ENCODE measurements at places on chromosomes 12 and 14.

- DNase-seq: no peak
These were observed at the start of gene GPR65 for GRCh38 chr14:88005050-88005481. TSS of gene GPR65 (plus strand) at chr14:88005135. CDS start at chr14:88010848, 5,713 bp downstream.

- DNase-seq: peak; percentile 70
These were observed 66.7 kb downstream of the IRF2BPL start for GRCh38 chr14:76961631-76962302.

DNA sequence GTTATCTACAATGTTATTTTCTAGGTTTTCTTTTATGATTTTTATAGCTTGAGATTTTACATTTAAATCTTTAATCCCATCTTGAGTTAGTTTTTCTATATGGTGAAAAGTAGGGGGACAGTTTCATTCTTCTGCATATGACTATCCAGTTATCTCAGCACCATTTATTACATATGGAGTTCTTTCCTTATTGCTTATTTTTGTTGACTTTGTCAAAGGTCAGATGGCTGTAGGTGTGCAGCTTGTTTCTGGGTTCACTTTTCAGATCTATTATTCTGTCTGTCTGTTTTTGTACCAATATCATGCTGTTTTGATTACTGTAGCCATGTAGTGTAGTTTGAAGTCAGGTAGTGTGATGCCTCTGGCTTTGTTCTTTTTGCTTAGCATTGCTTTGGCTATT lies 477.3 kb downstream of the TMEM117 start:
- DNase-seq: no peak

GRCh38 chr14:94375552-94376107 lies 12.8 kb downstream of the SERPINA1 start:
- DNase-seq: no peak

DNA sequence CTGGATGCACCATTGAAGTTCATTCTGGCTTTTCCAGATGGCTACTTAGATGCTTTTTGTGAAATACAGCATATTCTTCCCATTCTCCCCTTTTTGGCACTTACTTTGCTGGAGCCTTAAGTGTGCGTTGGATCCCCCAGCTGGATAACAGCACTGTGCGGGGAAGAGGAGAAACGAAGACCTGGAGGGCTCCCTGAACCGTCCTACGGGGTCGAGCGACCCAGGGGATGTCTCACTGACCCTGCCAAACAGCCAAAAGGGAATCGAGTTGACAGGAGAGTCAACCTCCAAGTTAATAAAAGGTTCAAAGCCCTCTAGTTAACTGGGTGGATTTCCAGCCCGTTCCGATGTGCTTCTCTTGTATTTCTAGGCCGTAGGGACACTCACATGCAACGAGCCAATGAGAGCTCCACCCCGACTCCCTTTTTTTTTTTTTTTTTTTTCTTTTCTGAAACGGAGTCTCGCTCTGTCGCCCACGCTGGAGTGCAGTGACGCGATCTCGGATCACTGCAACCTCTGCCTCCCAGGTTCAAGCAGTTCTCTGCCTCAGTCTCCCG lies 1.0 kb upstream of the CAMKK2 start:
- DNase-seq: no peak

DNA sequence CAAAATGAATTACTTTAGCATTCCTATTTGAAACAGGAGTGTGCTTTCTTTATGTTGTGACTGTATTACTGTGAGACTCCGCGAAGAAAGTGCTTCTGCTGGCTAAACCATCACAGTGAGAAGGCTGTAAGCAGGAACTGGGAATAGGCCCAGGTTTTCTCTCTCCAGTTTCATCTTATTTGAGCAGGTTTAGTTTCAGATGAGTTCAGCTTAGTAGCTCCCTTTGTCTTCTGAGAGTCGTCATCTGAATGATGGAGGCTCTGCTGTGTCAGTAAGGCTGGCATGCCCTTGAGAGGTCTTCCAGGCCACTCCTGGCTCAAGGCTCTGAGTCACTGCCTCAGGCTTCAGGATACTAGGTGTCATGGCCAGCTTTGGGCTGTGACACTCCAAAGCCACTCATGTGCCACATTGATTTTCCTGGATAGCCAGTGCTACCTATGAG lies 205.6 kb upstream of the RGS6 start:
- DNase-seq: no peak

- DNase-seq: no peak
These were observed 52.4 kb upstream of the EIF5 start for GRCh38 chr14:103281496-103282231.

DNA sequence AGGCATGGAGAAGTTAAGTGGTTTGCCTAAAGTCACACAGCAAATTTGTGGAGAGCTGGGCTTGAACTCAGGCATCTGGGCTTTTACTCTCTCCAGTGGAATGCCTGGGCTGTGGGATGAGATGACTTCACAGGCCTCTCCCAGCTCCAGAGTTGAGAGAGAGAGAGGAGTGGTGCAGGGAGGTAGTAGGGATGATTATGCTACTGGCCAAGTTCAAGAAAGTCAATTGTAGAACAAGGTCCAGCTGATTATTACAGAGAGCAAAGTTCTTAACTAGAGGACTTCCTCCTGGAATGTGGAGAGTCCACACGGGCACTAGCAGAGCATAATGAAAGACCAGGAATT lies 769 bp upstream of the EMP1 start:
- no peak for DNase-seq

DNA sequence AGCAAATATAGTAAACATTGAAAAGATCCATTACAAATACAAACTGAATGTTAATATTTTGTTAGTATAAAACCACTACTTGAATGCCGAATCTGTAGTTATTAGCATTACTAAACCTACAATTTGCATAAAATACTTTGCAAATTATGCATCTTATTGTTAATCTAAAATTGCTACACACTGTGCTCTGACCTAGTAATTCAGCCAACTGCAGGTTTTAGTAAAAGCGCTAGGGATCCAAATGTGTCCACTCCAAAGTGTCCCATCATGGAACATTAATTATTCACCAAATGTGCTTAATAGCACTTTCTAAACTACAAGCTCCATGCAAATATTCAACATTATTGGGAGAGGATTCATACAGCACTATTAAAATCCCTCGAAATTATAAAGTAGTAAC lies 14.3 kb downstream of the HECTD4 start:
- DNase-seq: no peak

DNA sequence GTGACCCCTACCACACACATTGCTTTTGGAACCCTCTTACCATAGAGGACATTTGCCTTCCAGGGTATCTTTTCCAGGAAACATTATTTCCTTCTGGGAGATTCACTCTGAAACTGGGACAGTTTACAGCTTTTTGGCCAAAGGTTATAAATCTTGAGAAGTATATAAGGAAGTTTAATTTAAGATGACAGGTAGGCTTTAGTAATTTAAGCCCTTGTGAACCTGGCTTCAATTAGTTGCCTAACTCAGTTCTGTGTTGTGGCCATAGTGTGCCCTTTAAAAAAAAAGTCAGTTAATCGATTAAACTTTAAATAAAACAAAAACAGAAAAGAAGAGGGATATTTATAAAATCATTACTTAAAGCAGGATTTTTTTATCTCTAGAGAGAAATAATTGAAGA lies 142.9 kb downstream of the NAV3 start:
- no peak for DNase-seq

- DNase-seq: no peak
These were observed 214.7 kb upstream of the GARIN2 start for GRCh38 chr14:66974397-66975025.

DNA sequence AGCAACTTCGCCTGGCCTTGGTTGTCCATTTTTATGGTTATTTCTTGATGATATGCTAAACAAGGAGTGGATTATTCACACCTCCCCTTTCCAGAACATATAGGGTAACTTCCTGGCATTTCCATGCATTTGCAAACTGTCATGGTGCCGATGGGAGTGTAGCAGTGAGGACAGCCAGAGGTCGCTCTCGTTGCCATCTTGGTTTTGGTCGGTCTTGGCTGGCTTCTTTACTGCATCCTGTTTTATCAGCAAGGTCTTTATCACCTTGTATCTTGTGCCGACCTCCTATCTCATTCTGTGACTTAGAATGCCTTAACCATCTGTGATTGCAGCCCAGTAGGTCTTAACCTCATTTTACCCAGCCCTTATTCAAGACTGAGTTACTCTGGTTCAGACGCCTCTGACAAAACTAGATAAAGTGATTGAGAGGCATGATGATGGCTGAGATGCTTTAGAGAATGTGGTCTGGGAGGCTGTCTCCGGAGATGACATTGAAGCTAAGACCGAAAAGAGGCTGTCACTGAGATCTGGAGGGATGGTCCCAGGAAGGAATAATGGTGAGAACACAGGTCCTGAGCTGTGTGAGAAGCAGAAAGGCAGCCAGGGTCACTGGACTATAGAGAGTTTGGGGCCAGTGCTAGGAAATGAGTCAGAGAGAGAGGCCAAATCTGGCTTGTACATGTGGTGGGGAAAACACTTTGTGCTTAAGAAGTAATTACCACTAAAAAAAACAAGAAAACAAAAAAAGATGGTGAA lies 2.9 kb downstream of the GLT1D1 start:
- no peak for DNase-seq

- DNase-seq: no peak
These were observed 388.9 kb downstream of the SOX5 start for GRCh38 chr12:23560611-23561010.

DNA sequence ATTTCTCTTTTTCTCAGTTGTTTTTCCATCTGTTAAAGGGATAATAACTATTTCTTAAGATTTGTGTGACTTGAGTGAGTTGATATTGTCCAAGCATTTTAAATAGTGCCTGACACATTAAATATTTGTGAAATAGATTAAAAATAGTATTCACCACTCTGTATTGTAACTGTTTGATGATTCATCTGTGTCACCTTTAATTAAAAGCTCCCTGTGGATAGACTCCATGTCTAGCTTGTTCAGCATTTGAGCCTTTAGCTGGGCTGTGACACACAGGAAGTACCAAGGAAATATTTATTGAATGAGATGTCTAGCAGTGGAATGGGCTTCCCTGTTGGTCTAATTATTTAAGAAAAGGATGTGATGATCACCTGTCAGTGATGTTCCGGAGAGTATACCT lies 1.8 kb upstream of the GLIPR1L2 start:
- DNase-seq: peak; percentile 6

DNA sequence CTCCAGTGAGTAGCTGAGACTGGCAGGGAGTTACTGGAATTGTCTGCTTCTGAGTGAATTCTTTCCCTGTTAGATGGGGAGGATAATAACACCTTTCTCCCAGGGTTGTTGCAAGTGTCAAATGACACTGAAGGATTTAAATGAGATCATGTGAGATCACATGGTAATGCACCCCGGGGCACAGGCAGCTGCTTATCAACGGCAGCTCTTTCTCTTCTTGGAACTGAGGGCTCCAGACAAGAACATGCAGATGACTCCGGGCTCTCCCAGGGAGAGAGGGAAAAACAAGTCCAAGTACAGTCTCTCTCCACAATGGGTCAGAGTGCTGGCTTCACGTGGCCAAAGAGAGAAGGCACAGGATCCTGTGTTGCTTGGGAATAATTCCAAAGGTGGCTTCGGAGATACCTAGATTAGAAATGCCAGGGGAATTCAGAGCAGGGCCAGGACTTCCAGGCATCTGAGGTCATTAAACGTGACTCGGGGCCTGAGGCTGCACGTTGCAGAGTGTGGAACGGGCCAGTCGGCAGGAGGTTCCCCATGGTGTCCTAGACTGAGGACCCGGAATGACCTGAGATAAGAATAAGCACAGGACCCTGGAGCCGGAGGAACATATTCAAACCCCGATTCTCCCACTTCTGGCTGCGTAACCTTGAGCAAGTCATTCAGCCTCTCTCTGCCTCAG lies 109.2 kb downstream of the PRMT8 start:
- no peak for DNase-seq

- no peak for DNase-seq
These were observed 40.5 kb downstream of the RESF1 start for GRCh38 chr12:31999692-32000091.

DNA sequence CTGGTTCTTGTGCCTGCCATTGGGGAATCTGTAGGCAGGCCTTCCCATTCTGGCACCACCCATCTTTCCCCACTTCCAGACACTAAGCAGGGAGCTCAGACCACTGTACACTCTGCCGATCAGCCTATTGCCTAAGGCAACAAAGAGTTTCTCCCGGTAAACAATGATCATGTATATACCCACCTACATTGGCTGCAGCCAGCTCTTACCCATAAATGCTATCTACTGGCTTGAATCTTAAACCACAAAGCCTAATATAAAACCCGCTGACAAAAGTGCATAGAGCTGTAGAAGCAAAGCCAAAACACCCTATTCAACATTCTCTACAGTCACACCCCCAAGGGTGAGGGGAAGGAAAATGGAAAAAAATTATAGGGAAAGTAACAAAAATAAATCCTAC lies 20.8 kb upstream of the GLIPR1 start:
- DNase-seq: no peak

DNA sequence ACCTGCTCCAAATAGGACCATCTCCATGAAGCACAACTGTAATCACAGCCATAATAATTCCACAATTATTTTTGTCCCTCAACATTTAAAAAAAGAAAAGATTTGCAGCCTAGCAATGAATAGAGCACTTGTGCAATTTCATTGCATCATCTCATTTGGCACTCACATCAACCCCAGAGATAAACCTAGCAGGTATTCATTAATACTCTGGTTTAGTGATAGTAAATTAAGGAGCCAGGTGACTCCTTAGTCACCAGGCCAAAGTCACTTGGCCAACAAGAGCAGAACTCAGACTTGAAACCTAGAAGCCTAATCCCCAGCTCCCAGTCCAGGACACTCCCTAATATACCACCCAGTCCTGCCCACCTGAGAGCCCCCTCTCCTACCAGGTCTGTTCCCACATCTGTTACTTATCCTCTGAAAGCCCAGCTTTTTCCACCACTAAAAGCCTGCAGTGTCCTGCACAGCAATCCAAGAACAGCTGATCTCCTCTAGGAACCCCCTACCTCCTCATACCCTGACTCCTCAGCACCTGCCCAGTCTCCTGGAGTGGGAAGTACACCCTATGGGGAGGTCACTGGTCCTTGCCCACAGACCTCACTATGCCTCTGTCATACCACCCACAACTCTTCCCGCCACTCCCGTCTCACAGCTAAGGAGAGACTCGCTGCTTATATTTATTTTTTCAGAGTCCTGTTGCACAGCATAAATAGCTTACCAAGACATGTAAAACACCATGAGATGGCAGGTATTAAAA lies 22.1 kb downstream of the OR10P1 start:
- DNase-seq: no peak

- DNase-seq: no peak
These were observed 4.3 kb downstream of the PLEKHG6 start for GRCh38 chr12:6314776-6315175.

GRCh38 chr12:97164936-97165335 lies 257.9 kb downstream of the NEDD1 start:
- DNase-seq: no peak

DNA sequence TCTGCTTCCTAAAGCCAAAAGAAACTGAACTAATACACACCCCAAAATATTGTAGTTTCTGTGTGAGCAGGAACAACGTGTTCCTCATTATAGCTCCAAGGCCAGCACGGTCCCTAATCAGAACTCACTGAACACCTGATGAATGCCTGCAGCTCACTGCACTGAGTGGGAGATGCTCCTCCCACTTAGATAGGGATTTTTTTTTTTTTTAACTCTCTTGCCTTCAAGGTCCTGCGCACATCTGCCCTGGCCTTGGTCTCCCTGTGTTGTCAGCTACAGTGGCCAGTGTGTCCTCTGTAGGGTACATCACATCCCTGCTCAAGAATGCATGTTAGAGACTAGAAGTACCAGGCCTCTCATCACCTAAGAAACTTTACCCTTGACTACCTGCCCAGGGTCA lies 44.3 kb upstream of the TMPO start:
- DNase-seq: no peak

Measured in globus pallidus (tissue), 1 donor.